Activated T-helper 1 cell treated with Interleukin-2 at 50 U/mL for 16 hours (primary cell): ENCODE measurements at places on chromosomes 12 and 14.

DNA sequence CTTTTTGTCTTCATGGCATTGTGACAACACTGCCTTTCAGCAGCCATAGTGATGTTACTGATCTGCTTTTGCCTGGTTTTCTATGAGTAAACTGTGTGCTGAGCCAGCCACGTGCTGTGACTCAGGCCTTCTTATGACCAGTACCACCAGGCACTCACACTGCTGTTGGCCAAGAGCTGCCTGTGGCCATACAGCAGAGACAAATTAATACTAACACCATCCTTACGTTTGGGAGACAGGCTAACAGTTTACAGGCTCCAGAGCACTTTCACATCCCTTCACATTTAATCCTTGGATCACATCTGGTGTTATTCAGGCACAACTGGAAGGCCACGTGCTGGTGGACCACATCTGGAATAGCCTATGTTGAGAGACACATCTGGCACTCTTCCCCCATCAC is 377.9 kb downstream of the CCDC91 start:
- no peak for DNase-seq

- no peak for DNase-seq
These were observed 8.6 kb downstream of the PRKAB1 start for GRCh38 chr12:119676573-119676972.

GRCh38 chr14:100761481-100761880 is 34.8 kb downstream of the DLK1 start:
- no peak for DNase-seq

- DNase-seq, result no peak
These were observed 322.6 kb downstream of the CCDC91 start for GRCh38 chr12:28512876-28513275.

- no peak for DNase-seq
These were observed 537.0 kb downstream of the SLC6A15 start for GRCh38 chr12:84375449-84376170.

GRCh38 chr12:76623931-76624330 is 64.4 kb upstream of the OSBPL8 start:
- DNase-seq, result no peak

GRCh38 chr12:92156139-92156538 is 10.5 kb upstream of the BTG1 start:
- DNase-seq, result no peak

DNA sequence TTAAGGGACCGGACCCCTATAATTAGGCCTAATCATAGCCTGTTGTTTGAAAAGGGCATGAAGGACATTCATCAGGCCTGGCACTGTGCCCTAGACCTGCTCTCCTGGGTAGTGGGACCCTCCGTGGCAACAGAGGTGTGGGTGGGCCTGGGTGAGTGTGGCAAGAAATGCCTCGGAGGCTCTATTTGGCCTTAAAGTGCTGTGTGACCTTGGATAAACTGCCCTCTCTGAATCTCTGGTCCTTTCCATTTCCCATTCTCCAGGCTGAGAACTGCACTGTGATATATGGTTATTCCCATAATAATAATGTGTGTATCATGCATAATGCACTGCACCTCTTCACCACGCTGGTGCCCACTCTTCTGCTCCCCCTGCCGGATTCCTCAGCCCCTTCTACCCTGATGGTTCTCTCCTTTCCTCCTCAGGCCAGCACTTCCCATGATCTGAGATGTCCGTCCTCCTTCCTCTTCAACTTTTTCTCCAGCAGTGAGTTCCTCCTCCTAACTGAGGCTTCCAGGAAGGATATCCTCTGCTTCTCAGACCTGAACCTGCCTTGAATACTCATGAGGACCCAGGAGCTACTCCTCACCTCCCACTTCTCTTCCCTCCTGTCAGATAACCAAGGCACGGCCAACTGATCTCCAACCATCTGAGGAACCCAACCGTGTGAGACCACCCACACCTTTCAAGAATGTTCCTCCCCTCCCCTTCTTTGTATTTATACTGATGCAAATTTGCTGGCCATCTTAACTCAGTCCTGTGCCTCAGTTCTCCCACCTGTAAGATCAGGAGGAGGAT is 111.0 kb upstream of the PZP start:
- no peak for DNase-seq
